Hematopoietic multipotent progenitor cell (in vitro differentiated cells): ENCODE measurements at places on chromosomes 5 and 9.

DNA sequence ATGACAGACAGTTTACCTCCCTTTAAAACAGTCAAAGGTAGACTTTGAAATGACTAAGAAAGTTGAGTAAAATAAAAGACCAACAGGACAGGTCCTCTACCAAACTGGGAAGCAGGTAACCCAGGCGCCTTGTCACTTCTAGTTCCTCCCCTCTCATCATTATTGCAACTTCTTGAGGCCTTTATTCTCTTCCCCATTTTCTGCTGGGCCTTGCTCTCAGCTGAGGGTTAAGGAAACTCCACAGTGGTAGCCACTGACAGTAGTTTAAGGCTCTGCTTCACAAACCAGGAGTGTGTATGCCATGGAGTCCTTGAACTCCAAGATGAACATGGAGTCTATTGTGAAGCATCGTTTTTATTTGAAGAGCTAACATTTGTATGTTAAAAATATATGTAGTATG is 36.9 kb upstream of the TCERG1 start:
- DNase-seq: no peak

DNA sequence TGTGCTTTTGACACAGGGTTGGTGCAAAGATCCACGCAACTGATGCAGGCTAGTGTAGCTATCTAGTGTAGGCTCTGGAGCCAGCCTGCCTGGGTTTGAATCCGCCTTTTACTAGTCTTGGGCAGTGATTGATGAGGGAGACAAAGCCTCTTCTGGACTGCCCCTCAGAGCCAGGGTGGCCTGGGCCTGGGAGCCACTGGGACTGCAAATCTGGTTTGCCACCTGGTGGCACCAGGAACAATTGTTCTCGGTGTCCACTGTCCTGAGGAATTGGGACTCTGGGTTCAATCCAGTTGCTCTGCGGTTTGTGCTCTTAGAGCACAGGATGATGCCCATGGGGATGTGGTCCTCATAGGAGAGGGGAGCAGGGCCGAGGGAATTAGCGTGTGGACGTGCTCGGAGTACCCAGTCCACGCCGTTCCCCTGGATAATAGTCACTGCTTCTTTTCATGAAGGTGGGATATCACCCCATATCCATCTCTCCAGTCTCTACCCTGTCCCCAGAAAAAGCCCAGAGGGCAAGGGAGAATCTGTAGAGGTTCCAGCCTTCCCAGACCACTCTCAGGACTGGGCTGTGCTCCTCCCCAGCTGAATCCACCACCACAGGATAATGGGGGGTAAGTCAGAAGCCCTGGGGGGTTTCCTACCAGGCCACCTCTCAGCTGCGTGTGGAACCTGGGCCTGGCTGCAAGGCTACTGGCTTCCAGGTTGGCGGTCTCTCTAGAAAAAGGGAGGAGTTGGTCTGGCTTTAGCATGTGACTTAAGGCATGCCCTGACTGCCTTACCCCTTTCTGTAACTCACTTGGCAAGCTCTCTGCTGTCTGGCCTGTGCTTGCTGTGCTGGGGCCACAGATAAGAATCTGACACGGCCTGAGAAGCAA is 1.9 kb downstream of the B4GALT7 start:
- DNase-seq: no peak

- DNase-seq: no peak
Observed at GRCh38 chr9:124251605-124252378, 6.0 kb upstream of the NEK6 start.

DNA sequence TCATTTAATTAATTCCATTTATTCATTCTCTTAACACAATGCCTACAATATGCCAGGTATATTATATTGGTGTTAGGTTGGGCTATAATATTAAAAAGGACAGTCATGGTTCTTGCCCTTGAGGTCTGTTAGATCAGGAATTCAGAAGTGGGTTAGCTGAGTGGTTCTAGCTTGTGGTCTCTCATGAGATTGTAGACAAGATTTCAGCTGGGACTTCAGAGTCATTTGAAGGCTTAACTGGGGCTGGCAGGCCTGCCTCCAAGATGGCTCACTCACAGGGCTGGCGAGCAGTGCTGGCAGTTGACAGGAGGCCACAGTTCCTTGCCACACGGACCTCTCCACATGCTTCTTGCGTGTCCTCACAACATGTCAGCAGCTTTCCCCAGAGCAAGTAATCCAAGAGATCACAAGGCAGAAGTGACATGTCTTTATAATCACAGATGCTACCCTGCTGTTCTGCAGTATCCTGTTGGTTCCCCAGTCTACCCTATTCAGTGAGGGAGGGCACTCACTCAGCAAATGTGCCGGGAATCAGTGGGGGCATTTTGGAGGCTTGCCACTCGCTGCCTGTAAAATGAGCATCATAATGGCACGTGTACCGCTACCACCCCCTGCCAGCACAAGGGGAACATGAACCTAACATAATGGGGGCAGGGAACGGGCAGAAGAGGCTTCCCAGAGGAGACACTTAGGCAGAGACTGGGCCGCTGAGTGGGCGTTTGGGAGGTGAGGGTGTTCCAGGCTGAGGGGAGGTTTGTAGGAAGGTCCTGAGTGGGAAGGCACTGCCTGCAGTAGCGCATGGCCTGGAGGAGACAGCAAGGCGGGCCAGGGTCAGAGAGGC is 70.0 kb downstream of the EXOSC2 start:
- no peak for DNase-seq

DNA sequence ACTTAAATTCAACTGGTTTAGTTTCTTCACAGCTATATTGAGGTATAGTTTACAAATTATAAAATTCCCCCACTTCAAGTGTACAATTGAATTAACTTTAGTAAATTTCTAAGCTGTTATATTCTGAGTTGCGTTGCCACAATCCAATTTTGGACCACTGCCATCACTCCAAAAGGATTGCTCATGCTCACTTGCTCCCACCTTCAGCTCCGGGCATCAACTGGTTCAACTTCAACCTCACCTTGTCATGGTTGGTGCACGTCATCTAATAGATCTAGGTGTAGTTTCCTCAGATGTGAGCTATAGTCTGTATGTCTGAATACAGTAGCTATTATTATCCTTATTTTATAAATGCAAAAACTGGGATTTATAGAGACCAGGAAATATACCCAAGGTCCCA is 942.5 kb upstream of the WWC1 start:
- DNase-seq: no peak

- DNase-seq: no peak
Observed at GRCh38 chr5:38466424-38467189, 89.8 kb downstream of the LIFR start.

GRCh38 chr5:138022912-138023311 is 10.0 kb downstream of the FAM13B start:
- no peak for DNase-seq

GRCh38 chr5:27144456-27144855 is 106.1 kb upstream of the CDH9 start:
- DNase-seq: no peak

DNA sequence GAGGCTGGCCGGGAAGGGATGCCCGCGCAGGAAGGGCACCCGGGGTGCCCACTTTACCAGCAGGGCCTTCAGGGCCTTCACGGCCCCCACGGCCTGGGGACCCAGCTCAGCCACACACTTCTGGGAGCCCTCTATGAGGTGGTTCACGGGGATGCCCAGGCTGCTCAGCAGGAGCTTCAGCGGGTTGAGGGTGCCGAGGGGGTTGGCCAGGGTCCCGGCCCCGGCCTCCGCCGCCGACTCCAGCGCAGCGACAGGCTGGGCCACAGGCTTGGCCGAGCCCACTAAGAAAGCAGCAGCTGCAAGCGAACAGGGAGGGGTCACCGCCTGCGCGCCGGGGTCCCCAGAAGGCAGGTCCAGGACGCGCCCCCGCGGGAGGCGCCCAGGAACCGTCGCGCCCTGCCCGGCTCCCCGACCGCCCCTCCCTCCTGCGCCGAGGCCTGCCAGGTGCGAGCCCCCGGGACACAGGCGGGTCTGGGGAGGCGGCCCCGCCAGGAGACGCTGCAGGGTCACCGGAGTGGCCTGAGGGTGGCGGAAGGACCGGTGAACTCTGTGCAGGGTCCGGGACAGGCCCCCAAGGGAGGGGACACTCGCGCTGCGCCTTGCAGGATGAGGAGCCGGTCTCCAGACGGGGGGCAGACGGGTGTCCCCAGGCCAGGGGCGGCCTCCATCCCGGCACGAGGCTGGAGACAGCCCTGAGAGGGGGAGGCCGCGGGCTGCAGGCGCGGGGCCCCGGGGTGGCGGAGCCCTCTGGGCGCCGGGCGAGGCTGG is 572 bp downstream of the SCGB3A1 start:
- DNase-seq: no peak

GRCh38 chr5:132259069-132259851 is 1.8 kb downstream of the PDLIM4 start:
- no peak for DNase-seq

GRCh38 chr5:77852514-77853352 is 76.6 kb upstream of the TBCA start:
- peak; percentile 59 for DNase-seq

GRCh38 chr9:130112538-130113151 is 58.9 kb downstream of the GPR107 start:
- DNase-seq: no peak

DNA sequence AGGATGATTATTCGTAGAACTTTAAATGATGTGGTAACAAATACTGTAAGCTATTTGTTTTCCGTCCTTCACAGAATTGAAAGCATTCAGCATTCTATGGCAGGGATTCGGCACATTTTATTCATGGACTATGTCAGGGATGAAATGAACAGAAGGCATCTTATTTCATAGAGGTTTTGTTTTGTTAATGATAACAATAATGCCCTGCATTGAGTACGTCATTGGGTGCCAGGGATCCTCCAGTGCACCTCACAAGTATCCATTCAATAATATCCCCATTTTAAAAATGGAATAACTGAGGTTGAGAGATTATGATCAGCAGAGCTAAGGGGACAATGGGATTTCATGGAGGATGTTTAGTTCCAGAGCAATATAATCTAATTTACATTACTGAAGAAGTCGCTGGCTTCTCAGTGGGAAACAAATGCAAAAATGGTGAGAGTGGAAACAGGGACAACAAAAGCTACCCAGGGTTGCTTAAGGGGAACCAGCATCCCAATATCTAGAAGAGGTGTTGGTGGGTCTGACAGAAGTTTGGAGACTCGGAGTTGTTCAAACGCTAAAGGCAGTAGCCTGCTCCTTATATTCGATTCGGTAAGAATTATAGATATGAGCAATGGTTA is 985.7 kb upstream of the WWC1 start:
- DNase-seq: no peak

DNA sequence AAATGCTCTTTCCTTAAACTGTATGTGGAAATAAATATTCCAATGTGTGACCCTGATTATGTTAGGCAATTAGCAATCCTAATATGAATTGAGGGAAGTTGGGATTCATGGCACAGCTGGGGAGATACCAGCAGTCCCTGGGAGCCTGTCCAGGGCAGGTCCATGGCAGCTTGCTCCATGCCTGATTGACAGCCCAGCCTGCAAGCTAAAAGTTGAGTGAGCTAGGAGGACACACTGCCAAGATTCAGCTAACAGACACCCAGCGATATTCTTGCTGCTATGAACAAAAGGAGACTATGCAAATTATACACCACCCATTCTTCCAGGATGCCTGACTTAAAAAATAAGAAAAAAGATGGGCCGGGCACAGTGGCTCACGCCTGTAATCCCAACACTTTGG is 6.2 kb downstream of the TGFBI start:
- no peak for DNase-seq

DNA sequence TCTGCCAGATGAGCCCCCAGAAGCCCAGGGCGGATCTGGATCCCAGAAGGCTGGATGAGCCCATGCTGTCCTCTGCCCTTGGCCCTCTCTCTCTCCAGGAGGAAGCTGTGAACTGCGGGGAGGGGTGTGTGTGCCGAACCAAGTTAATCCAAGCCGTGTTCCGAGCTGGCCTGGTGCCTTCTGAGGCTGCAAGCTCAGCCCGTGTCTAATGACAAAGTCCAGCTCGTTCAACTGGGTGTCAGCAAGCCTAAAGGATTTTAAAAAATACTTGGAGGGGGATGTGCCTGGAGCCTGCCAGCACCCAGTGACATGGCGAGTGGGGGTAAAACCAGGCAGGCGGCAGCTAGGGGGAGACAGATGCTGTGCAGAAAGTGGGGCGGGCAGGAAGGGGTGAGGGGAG is 8.0 kb downstream of the STC2 start:
- no peak for DNase-seq

DNA sequence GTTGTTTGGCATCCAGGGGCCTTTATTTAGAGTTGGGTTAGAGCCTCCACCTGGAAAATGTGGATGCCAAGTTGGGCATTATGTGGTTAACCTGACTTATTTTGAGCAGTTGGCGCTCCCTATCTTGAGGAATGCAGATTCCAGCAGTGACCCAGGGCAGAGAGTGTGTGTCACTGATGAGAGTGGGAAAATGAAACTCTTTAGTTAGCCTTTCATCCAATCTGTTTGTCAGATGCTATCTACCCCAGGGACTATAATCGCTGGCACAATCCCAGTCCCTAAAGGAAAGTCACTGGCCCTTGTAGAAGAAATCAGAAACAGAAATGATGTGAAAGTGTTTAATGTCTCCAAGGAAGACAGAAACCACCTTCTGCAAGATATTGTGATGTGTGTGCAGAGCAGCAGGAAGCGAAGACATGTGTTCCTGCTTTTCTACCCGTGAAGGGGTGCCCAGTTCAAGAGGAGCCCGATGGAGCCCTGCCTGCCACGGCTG is 10.2 kb upstream of the STING1 start:
- peak; percentile 40 for DNase-seq

DNA sequence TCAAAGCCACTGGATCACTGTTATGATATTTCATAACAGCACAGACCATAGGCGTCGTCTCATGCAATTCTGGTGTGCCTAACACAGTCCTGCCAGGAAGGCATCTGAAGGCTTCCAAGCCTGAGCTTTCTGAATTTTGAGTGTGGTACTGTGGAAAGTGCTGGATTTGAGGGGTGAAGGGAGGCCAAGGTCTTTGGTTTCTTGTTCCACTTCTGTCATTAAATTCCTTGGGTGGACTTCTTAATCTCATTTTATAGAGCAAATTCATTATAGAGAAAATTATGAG is 441.3 kb upstream of the PIK3R1 start:
- no peak for DNase-seq

GRCh38 chr5:91069364-91069763 is 313.8 kb downstream of the ARRDC3 start:
- DNase-seq: no peak

- no peak for DNase-seq
Observed at GRCh38 chr5:92908952-92909601, 671.9 kb downstream of the NR2F1-AS1 start.

DNA sequence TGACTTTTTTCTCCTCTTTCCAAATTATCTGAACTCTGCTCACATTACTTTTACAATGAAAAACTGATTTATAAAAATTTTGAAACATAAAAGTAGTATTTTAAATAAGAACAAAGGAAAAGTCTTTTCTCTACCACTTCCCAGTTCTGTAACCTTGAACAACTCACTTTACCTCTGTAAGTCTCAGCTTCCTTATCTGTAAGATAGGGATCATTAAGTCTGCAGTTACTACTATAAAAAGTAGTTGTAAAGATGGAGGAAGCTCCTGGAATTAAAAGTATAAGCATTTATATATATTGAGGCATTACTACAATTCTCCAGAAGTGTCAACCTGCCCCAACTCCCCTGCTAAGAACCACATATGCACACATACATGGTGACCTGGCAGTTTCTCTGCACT is 88.0 kb downstream of the TTC39B start:
- DNase-seq: no peak

- DNase-seq: no peak
Observed at GRCh38 chr5:17439956-17440355, 58.1 kb upstream of the TAF11L2 start.
